Upper lobe of left lung (tissue), 6 donors: ENCODE measurements at places on chromosomes 7 and 10.

- DNase-seq, result no peak
Measured at GRCh38 chr10:108849688-108850087, 1073.6 kb downstream of the XPNPEP1 start.

GRCh38 chr7:73433924-73434700, 534 bp downstream of the FZD9 start:
- peak; percentile 89 for DNase-seq

DNA sequence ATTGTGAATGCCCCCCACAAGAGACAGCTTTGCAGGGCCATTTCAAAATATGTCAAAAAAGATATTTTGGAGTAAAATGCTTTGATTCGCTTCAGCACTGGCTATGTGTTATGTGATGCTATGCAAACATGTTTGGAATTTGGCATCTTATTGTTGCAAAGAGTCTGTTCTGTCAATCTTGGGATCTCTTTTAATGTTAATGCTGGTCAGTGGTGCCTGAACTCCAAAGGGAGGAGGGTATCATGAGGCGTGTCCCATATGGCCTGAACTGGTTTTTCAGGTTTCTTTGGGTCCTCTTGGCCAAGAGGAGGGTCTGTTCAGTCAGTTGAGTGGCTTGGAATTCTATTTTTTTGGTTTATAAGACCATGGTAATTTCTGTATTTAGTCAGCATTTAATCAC, 81.4 kb downstream of the HECW1 start:
- no peak for DNase-seq

GRCh38 chr10:84244651-84245270, at the start of gene RGR:
TSS of gene RGR (plus strand) at chr10:84245053. CDS start at chr10:84245091, 38 bp downstream.
- DNase-seq, result no peak

GRCh38 chr10:94240901-94241300, 121.8 kb downstream of the NOC3L start:
- DNase-seq, result no peak

- DNase-seq, result no peak
Measured at GRCh38 chr7:36985866-36986400, 261.6 kb upstream of the AOAH start.

DNA sequence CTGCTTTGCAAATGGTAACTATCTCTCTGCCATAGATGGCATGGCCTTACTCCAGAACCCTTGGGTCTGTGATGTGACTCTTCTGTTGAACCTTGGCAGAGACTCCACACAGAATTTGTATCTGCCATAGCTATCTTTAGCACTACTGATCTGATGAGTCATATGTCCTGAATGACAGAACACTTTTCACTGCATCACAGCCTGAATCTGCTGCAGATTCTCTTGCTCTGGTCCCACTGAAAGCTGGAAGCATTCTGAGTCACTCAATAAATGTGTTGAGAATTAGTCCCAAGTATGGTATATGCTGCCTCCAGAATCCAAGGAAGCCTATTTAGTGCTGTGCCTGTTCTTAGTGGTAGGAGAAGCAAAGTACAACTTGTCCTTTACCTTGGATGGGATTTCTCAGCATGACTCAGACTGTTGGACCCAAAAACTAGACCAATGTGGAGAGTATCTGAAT, 39.5 kb upstream of the ANKRD1 start:
- DNase-seq, result no peak

DNA sequence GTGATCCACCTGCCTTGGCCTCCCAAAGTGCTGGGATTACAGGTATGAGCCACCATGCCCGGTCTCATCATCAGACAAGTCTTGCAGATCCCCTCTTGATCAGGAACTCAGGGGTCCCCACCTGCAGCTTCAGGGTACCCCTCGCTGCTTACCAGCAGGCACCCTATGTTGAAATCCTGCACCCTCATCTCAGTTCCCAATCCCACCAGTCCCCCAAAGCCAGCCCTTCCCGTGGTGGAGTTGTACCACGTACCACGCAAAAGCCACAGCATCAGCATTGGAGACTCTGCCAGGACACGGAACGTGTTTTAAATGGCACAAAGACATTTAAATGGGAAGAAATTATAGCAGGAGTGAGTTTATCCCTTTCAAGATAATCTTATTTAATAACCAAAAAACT, 202.0 kb downstream of the CUX1 start:
- DNase-seq, result no peak

GRCh38 chr10:101030496-101031127, 317 bp downstream of the PDZD7 start:
- no peak for DNase-seq

GRCh38 chr7:78765943-78766729, 687.3 kb downstream of the MAGI2 start:
- no peak for DNase-seq

GRCh38 chr7:150413640-150414081, 34.5 kb downstream of the ZNF775 start:
- DNase-seq, result no peak
